Stimulated activated CD4-positive, alpha-beta T cell treated with anti-CD3 and anti-CD28 coated beads, Interleukin-2, amount 100 ng/mL, for 4 hours (primary cell): ENCODE measurements at places on chromosomes 7 and 10.

GRCh38 chr10:110488940-110489339 is 8.8 kb upstream of the DUSP5 start:
- no peak for DNase-seq

DNA sequence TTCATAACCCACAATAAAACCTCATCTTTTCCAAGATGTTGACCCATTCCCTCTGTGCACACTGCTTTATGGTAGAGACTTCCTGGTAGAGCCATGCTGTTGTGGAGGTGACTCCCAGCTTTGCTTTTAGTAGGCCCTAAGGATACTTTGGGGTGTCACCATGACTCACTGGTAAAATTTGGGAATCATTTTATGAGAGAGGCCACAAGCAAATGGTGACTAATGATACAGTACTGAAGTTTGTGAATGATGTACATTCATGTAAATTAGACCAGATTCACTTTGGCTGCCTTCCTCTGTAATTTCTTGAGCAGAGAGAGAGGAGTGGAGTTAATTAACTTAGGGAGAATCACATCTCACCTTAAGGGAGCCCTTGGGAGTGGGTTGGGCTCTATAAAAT is 686.5 kb downstream of the LRMDA start:
- no peak for DNase-seq

- DNase-seq, result no peak
Measured at GRCh38 chr7:135300913-135301765, 67.5 kb downstream of the STRA8 start.

DNA sequence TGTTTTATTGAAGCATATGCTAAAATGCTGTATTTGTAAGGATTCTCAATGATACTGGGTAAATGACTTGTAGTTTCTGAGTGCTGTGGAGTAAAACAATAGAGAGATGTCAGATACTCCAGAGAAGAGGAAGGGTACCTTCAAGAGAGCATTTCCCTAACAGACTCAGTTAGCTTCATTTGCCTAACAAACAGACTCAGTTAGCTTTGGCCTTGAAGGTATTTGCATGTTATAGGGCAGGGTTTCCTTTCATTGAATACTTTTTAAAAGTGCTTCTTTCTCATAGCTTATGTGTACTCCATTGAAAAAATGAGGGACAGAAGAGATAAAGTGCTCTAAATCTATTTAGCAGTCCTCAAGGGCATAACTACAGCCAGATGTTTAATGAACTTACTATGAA is 101.8 kb downstream of the CHN2 start:
- no peak for DNase-seq

GRCh38 chr10:6737080-6737641 is 157.1 kb upstream of the PRKCQ start:
- no peak for DNase-seq

DNA sequence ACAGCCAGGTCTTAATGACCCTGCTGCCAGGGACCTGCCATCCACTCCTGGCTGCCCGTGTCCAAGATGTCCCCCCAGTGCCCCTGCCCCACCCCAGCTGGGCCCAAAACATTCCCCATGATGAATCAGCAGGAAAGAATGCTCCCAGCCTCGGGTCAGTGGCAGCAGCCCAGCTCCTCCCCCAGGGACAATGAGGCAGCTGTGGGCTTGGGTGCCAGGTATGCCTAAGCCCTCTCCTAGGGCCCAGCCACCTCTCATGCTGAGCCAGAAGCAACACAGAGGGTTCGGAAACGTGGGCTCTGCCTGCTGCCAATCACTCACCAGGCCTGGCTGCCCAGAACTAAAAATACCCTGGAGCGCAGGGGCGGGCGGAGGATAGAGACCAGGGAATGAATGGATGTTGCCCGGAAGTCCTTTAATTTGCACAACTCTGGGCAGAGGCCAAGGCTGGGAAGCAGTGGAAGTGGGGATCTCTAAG is 1.5 kb upstream of the LOXL4 start:
- DNase-seq, result no peak

GRCh38 chr7:97005183-97006054 is at the start of gene DLX6:
DLX6 (plus strand) TSS chr7:97005553; CDS start chr7:97005978, 425 bp downstream.
- DNase-seq, result no peak

GRCh38 chr7:141370178-141370577 is 181.0 kb upstream of the AGK start:
- DNase-seq, result no peak

GRCh38 chr10:113180401-113181154 is 230.5 kb downstream of the TCF7L2 start:
- DNase-seq, result no peak

DNA sequence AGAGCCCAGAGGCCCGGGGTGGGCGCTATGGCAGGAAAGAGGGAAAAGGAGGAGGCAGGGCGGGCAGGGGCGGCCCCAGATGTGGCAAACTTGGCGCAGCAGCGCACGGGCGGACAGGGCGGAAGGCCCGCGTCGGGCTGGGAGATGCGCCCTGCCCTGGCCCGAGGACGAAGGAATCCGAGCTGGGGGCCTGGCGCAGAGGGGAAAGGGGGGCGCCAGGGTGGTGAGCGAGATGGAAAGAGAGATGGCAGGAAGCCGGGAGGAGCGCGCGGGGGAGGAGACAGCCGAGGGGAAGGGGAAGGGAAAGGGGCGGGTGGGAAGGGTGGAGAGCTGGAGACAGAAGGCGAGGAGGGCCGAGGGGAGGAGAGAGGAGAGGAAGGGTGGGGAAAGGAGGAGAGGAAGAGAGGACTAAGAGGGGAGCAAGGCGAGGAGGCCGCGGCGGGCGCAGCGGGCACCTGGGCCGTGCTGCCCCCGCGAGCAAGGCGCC is at the start of gene MARVELD1:
TSS of gene MARVELD1 (plus strand) at position 392 of the 487 bp plus-strand sequence. CDS start 147 bp downstream, outside the sequence.
- no peak for DNase-seq

DNA sequence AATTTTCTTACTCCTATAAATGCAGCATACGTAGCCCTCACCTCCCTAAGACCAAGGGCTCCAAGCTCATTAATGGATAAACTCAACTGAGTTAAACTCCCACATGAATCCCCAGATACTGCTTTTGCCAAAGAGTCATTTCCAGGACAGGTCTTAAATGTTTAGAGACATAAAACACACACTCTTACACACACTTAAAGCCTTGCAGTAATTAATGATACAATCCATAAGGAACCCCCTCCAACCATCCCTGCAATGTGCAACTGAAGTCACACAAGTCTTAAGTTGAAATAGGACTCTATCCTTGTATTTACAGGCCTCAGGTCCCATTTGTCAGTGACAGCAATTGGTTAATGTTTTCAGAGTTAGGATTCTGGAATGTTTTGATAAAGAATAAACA is 194.1 kb downstream of the FANK1 start:
- DNase-seq, result no peak

DNA sequence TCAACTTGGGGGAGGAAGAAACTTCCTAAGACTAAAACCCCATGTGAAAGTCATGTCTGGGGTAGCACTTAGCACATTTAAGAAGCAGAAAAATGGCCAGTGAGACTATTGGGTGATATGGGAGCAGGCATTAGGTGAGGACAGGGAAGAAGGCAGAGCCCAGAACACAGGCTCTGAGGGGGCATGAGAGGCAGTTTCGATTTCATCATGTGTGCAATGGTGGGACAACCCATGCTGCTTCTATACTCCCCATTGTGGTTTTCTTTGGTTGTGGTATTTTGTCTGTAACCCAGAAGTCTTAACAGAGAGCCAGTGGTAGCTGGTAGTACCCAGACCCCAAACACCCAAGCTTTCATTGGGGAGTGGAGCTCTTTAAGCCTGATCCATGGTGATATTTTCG is 752.0 kb downstream of the GRID1 start:
- no peak for DNase-seq

DNA sequence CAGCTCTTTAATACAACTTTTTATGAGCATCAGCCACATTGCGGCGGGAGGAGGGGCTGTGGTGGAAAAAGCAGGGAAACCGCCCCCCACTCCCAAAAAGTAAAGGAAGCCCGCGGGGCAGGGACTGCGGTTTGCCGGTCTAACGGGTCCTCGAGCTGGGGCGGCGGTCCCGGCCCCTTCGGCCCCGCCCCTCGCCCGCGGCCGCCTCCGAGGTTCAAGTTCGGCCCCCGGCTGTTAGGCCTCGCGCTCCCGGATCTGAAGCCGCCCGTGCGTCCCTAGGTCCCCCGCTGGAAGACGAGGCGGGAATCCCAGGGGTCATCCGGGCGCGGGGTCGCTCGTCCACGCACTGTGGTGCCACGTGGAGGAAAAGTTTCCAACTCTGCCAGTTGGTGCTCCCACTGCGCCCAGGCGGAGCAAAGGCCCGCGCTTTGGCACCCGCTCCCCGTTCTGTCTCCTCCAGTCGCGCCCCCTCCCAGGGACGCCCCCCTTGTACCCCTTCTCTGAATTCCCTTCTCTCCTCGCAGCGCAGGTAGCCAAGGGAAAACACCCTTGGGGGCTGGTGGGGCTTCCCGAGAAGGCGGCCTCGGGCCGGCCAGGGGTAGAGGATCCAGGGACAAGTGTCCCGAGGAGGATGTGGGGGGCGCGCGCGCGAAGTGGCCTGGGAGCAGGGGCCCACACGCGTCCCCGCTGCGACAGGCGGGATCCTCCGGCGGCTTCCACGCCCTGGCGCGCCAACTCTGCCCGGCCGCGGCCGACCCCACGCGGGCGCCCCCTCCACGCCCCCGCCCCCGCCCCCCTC is 798 bp upstream of the AUTS2 start:
- DNase-seq, result no peak

DNA sequence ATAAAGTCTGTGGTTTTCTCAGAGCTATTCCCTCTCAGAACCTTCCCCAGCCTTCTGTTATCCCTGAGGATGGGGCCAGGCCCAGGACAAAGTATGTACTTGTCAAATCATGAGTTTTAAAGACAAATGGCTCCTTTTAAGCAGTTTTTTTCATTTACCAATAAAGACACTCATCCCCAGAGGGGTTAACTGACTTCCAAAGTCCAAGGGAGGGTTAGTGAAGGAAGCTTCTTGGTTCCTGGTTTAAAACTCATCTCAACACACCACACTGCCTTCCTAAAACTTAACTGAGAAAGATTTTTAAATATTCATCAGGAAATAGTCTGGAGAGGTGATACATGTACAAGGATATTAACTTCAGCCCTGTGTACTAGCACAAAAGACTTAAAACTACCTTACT is 15.9 kb downstream of the NMT2 start:
- DNase-seq, result no peak

GRCh38 chr10:3514691-3515090 is 270.3 kb downstream of the KLF6 start:
- no peak for DNase-seq

DNA sequence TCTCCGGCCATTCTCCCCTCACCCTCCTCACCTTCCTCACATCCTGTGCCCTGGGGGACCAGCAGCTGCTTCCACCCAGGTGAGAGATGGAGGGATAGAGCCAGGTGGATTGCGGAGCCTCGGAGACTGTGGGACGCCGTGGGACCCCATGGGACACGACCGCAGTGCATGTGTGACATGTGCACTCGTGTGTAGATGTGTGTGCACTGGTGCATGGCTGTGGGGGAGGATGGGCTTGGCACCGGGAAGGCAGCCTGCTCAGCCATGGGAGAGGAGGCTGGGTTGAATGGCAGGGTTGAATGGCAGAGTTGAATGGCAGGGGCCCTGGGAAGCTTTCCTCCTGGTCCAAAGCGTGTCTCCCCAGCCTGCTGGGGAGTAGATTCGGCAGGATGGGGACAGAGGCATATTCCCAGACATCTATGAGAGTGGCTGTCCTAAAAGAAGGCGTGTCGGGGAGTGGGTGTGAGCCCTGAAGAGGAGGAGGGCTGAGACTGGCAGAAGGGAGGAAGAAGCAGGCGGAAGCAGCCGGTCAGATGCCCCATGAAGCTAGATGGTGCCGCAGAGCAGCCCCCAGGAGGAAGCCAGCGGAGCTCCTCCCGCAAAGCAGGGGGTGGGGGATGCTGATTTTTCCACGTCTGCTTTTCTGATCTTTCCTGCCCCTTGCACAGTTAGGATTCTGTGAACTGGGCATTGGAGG is 815 bp downstream of the GIMAP8 start:
- peak; percentile 62 for DNase-seq

DNA sequence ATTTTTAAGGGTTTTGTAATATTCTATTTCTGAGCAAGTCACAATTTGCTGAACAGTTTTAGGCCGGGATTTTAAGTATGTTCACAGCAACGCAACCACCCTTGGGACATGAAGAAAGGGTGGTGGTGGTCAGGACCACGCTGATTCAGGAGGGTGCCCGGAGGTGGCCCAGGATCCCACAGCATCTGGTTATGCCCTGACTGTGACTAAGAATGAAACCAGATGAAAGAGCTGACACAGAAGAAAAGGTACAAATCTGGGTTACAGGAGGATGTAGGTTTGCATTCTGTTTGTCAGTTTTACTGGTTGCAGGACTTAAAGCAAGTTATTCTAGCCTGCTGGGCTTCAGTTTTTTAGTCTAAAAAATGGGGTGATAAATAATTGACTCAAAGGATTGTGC is 279.7 kb downstream of the CCSER2 start:
- DNase-seq, result no peak

DNA sequence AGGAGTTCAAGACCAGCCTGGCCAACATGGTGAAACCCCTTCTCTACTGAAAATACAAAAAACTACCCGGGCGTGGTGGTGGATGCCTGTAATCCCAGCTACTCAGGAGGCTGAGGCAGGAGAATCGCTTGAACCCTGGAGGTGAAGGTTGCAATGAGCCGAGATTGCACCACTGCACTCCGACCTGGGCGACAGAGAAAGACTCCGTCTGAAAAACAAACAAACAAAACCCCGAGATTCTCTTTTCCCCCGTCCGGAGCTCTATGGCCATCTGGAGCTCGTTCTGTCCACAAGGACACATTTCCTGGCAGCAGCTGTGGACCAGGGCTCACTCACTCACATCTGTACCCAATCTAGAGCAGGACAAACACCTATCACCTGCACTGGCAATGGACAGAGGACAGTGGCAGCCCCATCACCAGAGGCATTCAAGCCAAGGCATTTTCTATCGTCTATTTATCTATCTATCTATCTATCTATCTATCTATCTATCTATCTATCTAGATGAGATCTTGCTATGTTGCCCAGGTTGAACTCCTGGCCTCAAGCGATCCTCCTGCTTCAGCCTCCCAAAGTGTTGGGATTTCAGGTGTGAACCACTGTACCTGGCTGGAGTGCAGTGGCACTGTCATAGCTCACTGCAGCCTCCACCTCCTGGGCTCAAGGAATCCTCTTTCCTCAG is 167.1 kb upstream of the TNRC18 start:
- no peak for DNase-seq

DNA sequence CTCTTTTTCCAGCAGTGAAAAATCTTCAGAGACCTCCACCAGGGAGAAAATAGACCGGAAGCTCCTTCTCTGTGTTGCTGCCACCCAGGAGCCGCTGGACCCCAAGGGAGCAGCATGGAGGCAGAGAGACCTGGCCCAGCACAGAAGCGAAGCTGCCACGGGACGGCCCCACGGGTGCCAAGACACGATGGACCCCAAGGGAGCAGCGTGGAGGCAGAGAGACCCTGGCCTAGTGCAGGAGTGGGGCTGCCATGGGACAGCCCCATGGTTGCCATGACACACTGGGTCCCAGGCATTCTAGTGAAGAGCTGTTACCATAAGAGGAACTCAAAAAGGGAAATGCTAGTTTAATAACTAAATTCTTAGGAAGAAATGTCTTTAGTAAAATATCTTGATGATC is 186.3 kb downstream of the PTPRN2 start:
- DNase-seq, result no peak
